ENCODE measurements at places on chromosomes 2 and 18. TPM values are rescaled to one million over a fixed set of nuclear protein-coding genes. Genes with fewer than 3 reads are reported as not detected.

SERPINB8 gene
- total RNA-seq, result 23.5 TPM

- no peak for DNase-seq
These were observed 46.2 kb upstream of the RPE start for GRCh38 chr2:209956271-209956670.

DNA sequence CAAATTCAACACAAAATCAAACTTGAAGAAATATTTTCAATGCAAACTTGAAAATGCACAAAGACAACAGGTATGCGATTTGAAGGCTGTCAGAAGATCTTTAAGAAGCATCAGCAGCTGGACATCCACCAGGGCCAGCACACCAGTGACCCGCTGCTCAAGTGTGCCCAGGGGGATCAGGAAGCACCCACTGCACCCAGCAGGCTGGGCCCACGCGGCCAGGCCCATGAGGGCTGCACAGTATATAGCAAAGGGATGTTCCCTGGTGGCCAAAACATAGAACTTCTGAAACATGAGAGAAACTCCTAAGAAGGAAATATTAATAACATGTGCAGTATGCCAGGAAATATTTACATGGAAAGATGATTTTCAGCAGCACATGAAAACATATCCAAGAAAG, 25.0 kb downstream of the WDFY1 start:
- DNase-seq, result no peak

DNA sequence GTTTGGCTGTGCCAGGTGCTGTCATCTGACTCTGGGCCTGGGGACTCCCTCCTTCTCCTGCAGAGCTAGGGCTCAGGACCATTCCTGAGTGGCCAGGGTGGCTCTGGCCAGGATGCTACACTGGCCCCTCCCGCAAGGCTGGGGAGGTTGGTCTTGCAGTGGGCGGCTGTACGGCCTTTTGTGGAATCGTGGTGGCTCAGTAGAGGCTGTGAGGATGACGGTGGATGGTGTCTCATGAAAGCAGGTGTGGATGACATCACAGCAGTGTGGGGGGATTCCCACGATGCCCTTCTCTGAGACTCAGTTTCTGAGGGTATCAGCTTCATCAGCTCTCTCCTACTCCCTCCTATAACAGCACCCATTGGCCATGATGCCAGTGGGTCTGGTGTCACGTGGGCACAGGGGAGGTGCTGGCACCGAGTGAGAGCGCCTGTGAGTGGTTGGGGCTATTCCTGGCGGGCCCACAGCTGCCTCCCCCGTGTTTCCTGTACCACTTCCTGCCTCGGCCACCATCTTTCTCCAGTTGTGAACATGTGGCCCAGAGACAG, 144.2 kb upstream of the HDAC4 start:
- DNase-seq, result no peak

- DNase-seq, result no peak
These were observed 21.1 kb downstream of the NEURL3 start for GRCh38 chr2:96484091-96484490.

- DNase-seq, result no peak
These were observed 18.9 kb downstream of the CELF4 start for GRCh38 chr18:37546651-37547050.

- no peak for DNase-seq
These were observed 74.6 kb downstream of the RPRM start for GRCh38 chr2:153403940-153404339.

- no peak for DNase-seq
These were observed 227.6 kb downstream of the SLC8A1 start for GRCh38 chr2:40224318-40224717.

GRCh38 chr18:67553437-67553836, 36.9 kb upstream of the DSEL start:
- DNase-seq, result peak; percentile 3

DNA sequence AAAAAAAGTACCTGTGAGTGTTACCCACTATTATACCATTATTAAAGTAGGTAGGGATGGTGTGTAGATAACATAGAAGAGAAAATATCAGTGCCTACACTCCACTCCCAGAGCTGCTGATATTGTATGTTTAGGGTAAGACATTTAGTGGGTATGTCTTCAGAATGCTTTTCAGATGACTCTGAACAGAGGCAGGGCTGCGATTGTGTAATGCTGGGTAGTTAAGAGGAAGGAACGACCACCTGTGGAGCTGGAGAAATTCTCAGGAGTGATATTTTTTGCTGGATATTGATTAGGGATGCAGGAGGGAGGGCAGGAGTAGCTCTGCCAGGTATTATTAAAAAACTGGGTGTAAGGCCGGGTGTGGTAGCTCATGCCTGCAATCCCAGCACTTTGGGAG, 2.8 kb downstream of the CNOT11 start:
- DNase-seq, result peak; percentile 45

DNA sequence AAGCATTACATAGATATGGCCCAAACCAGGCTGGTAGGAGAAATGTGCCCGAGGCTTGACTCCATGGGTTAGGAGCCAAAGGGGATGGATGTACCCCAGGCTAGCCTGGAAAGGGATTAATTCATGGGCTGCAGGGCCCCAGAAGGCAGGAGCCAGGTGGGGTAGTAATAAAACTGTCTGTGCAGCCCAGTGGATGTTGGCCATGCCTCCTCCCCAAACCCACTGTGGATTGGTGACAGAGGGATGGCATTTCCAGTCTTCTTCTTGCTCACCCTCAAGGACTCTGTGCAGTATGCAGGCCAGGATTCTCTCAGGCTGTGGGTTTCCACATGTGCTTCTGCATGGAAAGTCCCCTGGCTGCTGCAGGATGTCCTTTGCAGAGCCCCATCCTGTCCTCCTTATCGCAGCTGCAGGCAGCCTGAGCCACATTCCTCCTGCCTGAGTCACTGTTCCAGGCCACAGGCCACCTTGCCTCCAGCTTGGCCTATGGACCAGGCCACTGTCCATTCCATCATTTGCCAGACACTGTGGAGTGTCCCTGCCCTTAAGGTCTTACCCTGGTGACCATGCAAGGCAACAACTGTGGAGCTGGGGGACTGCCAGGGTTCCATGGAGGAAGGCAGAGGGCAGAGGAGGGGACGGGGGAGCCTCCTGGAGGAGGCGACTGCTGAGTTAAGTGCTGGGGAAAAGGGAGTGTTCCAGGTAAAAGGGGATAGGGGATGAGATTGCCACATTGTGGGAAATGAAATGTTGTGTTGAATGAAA, 38.9 kb downstream of the INO80C start:
- DNase-seq, result peak; percentile 87

DNA sequence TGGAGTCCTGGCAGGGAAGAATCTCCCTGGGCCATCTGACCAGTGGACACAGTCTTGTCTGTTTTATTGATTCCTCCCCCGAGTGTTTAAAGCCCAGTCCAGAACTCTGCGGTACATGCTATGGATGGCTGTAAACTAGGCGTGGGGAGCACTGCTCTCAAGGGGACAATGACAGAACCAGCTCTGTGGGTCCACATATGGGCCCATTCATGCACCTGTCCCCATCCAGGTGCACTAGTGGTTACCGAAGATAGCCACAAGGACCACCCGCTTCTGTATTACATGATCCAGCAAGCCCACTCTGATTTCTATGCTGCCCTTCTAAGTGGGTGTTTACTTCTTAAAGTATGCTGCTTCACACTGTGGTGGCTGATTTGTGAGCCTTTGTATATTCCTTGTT, 21.0 kb downstream of the CHST10 start:
- no peak for DNase-seq

ACAA2 gene
- total RNA-seq, result 36.1 TPM

GRCh38 chr2:219469186-219469724, 29.4 kb upstream of the GMPPA start:
- DNase-seq, result peak; percentile 28

- DNase-seq, result peak; percentile 95
These were observed 4.6 kb upstream of the MLPH start for GRCh38 chr2:237482485-237482884.

DNA sequence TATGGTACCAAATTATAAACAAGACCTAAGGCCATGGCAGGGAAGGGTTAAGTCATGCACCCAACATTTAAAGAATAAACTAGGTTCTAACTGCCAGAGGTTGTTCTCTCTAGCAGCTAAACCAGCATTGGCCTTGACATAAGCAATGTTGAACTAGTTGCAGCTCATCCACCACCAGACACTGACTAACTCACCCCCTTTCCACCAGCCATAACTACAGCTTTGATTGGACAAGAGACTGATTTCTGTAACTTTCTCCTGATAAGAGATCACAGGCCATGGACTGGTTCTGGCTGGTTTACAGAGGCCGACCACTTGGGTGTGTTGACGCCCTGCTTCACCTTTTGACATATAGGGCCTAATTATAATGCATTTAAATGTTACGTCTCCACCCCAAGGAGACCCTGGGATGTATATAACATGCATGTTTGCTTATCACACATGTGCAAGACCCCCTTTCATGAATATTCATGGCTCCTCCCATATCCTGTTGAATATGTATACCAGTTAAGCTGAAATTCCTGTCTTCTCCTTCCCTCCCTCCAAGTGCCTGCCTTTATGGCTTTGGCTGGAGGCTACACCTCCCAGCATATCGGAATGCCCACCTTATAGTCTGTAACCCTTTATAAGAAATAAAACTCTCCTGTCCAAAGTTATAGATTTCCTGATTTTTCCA, 75.9 kb downstream of the MRPS9 start:
- DNase-seq, result no peak

GRCh38 chr2:161190050-161190449, 29.8 kb downstream of the TANK start:
- DNase-seq, result no peak

GRCh38 chr2:240627736-240628506, 2.6 kb downstream of the GPR35 start:
- DNase-seq, result no peak

GRCh38 chr18:22974707-22975106, 41.6 kb downstream of the RBBP8 start:
- no peak for DNase-seq

GRCh38 chr2:100237770-100238169, 84.5 kb downstream of the LONRF2 start:
- DNase-seq, result no peak

- DNase-seq, result no peak
These were observed 266.5 kb downstream of the NEDD4L start for GRCh38 chr18:58310517-58310916.

- no peak for DNase-seq
These were observed 179.5 kb downstream of the EIPR1 start for GRCh38 chr2:3198119-3198518.

GRCh38 chr2:70987386-70987785, 7.3 kb downstream of the TEX261 start:
- no peak for DNase-seq

NDC80 gene
- total RNA-seq, result 25.5 TPM

VIT gene
- not detected for total RNA-seq

CD302 gene
- 13.4 TPM for total RNA-seq

CCDC74B gene
- 4.3 TPM for total RNA-seq

DNA sequence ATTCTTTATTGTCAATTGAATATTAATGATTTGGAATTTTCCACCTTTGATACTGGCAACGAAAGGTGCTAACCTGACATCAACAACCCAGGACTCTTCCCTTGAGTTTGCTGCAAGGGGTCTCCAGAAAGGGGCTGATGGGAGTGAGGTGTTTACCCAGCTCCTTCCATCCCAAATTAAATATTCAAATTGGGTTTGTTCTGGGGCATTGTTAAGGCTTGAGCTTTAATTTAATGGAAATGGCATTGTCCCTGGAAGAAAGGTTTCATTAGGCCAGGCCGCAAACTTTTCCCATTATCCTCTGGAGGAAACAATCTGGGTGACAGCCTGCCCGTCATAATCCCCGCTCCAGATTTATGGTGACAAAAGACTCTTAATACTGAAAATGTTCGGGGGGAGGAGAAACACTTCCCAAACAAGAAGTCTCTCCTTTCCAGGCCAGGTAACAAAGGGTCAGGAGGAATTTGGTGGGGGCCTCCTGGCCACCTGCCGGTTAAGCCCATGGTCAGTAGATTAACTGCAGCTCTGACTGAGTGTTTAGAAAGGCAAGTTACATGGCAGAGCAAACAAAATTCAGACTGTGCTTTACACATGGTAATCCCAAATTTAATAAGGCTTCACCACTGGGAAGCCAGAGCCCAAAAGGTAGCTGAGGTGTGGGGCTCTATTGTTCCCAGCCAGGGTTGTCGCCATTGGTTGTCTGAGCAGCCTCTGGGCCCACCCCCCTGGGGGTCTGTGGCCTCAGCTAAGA, 151.4 kb upstream of the SIX3 start:
- DNase-seq, result no peak

- no peak for DNase-seq
These were observed 143.5 kb downstream of the RTN4 start for GRCh38 chr2:54906716-54907115.

- DNase-seq, result peak; percentile 77
These were observed 31.6 kb downstream of the SUCLG1 start for GRCh38 chr2:84427235-84428138.

AFF3 gene
- 19.4 TPM for total RNA-seq

DNA sequence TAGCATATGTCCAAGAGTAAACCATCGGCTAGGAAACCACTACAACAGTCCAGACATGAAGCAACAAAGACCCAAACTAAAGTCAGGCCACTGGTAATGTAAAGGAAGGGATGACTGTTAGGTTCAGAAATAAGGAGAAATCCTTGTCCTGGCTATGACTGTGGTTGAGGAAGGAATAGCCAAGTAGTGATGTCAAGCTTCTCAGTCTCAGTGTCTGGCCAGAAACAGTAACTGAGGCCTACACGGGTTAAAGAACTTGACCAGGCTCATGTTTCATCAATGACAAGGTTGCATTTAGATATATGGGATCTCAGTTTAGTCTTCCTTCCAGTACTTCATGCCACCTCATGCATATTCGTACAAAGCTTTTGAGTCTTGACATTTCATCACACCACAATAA, 162.0 kb downstream of the ETAA1 start:
- no peak for DNase-seq

DNA sequence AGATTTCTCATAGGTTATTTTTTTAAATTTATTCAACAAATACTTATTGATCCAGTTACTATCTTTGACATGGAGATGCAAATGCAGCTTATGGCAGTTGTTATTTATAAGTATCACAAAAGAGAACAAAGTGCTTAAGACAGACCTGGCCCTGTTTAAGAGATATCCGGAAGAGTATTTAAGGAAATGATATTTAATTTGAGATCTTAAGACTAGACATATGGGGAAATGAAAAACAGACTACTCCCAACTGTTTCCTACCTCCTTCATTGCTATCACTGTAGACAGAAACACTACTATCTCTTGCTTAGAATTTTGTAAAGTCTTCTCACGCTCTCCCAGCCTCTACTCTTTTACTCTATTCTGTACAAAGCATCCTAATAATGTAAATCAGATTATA, 36.0 kb downstream of the RPRD1A start:
- DNase-seq, result no peak

GRCh38 chr2:9824956-9825720, 18.1 kb upstream of the TAF1B start:
- no peak for DNase-seq

CYP27A1 gene
- 16.1 TPM for total RNA-seq

DNA sequence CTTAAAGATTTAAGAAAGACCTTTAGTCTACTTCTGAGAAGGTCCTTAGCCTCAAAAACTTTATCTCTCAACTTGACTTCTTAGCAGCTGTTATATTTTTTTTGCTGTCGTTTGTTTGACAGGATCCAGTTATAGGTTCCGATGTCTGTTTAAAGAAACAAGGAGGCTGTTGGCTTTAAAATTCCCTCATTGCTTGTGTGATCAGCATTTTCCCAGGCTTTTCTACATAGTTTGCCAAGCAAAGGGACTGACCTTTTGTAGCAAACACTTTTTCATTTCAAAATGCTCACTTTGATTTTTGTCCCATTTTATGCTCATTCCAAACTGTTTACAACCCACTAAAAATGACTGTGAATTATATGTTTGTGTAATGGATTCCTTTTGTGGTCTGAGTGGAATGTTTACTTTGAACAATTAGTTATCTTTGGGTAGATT, 394.9 kb downstream of the ARHGAP15 start:
- peak; percentile 97 for DNase-seq
